Left renal cortex interstitium (tissue), 4 donors: ENCODE measurements at places on chromosomes 16 and 17.

DNA sequence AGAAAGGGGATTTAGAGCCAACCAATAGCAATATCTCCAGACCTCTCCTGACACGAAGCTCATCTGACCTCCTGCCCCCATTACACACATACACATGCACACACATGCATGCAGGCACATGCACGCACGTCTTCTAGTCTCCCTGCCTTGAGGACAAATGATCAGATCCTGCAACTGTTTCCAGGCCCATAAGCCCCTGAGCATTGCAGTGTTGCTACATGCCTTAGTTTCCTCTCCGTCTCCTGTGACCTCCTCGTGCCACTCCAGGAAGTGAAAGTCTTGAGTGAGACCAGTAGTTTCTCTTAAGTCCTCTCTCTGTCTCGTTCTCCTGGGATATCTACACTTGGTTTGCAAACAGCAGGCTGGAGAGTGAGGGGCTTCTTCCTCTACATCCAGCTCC is 8.2 kb downstream of the CIITA start:
- no peak for DNase-seq

DNA sequence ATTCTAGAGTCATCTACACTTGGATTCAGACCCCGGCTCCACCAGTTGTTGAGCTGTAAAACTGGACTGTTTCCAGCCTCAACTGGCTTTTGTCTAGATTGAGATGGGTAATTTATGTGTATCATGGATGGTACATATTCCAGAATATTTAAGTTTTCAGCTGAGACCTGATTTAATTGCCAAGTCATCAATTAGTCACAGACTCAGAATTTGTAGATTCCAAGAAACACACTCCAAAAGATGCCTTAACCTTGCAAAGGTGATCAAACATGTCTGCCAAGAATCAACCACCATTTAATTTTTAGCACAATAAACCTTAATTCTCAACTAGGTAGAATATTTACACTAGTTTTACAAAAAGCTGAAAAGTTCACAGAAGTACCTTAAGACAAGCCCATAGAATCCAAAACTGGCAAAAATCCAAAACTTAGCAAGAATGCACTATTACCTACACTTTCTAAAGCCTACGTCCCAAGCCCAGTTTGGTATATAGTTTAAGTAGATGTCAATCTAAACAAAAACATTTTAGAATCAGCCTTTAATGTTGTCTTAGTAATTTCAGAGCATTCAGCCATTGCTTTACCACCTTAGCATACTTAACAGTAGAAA is 17.7 kb downstream of the SIAH1 start:
- DNase-seq, result no peak

DNA sequence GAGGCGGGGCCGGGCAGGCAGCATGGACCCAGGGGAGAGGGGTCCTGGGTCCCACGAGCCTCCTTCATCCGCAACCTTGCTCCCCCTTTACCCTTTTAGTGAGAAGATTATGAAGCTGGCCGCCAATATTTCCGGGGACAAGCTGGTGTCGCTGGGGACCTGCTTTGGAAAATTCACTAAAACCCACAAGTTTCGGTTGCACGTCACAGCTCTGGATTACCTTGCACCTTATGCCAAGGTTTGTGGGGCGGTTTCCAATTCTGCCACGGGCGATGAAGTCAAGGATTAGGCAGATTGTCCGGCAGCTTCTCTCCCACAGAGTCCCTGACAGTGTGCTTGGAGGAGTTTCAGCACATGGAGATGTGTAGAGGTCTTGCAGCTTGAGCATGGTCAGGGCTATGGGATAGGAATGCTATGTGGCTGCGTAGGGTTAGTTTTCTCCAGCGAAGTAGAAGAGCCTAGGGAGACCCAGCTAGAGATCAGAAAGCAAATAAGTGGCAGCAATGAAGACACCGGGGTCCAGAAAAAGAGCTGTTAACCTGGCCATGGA is 598 bp downstream of the NIP7 start:
- DNase-seq, result no peak

DNA sequence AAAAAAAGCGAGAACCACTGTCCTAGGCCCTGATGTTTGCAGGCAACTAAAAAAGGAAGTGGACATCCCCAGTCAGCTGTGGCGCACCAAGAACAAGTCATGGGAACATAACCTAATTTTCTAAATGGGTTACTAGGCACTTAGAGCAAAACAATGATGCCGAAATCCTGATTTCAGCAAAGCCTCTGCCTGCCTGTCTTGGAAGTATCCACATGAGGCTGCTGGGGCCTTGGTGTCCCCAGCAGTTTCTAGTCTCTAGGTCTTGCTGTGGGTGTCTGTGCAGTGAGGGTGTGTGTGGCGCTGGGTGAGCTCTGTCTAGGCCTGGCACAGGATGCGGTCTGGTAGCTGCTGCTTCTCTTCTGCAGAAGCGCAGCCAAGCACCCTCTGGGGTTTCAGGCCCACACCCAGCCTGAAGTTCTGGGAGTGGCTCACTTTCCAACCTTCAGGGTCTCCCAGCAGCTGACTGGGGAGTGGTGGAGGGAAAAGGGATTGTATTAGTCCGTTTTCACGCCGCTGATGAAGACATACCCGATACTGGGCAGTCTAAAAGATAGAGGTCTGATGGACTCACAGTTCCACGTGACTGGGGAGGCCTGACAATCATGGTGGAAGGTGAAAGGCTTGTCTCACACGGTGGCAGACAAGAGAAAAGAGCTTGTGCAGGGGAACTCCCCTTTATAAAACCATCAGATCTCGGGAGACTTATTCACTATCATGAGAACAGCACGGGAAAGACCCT is 21.1 kb downstream of the STH start:
- DNase-seq, result no peak

DNA sequence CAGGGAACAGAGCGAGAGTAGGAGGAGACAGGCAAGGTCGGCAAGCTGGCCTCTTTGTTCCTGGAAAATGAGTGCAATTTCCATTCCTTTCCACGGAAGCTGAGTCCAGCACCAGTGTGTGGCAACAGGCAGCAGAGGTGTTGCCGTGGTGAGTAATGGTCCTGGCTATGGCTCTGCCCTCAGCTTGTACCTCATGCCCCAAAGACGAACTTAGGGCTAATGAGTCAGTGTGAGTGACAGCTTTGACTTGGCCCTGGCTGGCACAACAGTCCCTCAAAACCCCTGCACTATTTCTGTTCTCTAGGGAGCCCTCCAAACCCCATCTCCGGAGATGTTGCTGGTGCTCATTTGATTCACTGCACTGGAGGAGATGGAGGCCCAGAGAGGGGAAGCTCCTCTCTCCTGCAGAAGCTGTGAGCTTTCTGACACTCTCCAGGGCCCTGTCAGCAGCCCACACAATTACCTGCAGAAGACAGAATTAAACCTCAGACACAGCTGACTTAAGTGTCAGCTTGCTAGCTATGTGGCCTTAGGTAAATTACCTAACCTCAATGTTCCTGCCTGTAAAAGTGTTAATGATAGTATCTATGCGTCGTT is 129.9 kb downstream of the TMEM132E start:
- DNase-seq, result no peak

DNA sequence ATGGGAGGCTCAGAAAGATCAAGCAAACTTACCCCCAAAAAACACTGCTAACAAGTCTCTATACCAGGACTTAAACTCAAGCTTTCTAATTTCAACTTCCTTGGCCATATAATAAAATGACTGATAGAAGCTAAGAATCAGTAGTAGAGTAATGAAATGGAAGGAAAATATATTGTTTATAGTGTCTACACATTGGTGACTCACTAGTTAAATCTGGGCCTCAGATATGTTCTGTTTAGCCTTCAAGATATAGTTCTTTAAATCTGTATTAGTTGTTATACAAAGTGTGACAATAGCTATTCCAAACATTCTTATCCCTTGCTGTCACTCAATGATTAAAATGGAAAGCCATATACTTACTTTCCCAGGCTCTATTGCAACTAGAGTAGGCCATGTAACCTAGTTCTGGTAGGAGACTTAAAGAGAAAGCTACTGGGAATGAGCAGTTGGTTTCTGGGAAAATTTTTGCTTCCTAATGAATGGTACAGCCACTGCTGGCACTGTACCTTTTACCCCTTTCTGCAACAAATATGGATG is 18.3 kb downstream of the SSH2 start:
- no peak for DNase-seq

GRCh38 chr16:79735271-79735670 is 134.7 kb upstream of the MAF start:
- DNase-seq, result no peak

DNA sequence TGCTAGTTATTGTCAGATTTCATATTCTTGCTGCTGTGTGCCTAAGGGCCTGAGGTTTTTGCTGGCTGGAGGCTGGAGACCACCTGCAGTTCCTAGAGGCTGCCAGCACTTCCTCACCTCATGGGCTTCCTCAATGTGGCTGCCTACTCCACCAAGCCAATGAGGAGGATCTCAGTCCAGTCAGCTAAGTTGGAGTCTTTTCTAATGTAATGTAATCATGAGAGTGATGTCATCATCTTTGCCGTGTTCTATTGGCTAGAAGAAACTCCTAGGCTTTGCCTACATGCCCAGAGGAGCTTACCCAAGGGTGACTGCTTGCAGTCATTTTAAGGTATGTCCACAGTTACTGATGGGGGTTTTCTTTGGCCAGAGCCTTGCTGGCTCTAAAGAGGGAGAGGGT is 53.0 kb downstream of the SOCS3 start:
- DNase-seq, result no peak

GRCh38 chr17:33049781-33050414 is 58.3 kb downstream of the SPACA3 start:
- DNase-seq, result no peak

DNA sequence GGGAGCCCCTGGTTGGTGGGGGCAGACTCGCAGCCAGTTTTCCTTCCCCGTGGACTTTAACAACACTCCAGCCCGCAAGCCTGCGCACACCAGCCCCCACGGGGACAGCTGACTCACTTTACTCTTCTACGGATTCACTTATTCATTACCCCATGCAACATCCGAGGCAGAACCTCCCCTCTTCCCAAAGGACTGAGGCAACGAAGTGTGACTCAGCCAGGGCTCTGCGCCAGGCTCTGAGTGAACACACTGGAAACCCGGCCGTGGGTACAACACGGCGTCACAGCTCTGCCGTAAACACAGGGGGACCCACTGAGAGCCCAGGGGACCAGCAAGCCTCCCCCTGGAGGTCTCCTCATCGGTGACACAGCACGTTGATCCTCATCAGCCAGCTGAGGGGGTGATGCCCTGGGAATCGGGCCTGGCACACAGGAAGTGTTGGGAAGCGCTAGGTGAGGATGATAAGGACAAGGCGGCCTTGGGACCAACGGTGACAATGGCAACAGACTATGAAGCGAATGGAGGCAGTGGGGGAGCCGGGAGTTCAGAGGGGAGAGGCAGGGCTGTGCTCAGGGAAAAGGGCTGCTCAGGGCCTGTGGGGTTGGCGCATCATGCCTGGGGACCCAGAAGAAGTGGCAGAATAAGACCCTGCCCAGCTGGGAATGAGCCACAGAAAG is 14.6 kb downstream of the COTL1 start:
- DNase-seq, result no peak

DNA sequence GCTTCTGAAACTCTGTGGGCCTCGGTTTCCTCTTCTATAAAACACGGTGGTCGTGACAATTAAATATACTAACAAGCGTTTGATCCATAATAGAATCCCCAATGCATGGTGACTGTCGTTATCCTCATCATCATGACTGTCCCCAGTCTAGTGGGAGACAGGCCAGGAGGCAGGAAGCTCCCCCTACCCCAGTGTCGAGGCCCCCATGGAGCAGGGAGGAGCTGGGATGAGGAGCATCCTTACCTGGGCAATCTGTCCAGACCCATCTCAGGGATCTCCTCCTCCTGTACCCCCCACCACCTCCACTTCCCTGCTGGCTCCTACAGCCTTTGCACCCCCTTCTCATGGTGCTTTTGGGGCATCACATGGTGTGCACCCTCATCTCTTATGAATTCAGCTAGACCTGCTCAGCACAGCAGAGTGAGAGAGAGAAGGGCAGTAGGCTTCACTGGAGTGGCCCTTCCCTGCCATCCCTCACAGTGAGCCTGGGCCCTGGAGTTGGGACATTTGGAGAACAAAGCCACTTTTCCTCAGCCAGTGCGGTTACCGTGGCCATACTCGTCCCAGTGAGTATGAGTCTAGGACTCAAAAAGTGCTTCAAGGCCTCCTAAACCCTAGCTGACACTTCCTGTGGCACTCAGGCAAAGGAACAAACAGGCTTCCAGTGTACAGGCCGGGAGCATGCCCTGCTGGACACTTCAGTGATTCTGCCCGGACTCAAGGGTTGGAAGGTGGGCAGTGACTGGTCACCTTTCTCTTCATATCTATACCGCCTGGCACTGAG is 148.6 kb downstream of the CLEC16A start:
- DNase-seq, result no peak

- DNase-seq, result no peak
These were observed 39.7 kb downstream of the NACA2 start for GRCh38 chr17:61551255-61551742.

DNA sequence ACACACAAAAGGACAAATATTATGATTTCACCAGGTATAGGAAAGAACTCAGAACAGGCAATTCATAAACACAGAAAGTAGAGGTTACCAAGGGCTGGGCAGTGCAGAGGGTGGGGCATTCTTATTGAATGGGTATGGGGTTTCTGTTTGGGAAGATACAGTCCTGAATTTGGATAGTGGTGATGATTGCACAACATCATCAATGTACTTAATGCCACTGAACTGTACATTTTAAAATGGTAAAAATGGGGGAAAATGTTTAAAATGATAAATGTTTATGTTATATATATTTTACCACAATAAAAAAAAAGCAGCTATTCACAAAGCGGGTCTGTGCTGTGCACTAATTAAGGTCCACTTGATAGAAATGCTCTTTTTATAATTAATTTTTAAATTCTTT is 72.6 kb upstream of the FA2H start:
- DNase-seq, result no peak
